ENCODE measurements at places on chromosomes 2 and 18.
A peak's percentile ranks its signal among the peaks of the same experiment; 100 is the strongest.

DNA sequence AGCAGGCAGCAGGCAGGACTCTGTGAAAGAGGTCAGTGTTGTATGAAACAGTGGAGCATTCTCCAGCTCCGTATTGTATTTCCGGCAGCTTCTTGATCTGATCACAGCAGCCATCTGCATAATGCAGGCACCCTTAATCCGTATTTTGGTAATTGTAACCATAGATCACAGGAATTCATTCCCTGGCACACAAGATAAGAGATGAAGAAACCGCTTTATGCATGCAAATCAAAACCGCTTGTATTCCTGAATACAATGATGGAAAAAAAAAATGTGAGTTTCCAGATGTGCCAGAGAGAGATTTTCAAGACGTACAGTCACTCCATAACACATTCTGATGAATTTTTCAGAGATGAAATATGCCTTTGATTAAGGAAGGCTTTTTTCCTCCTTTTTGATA, 221.3 kb downstream of the ACKR3 start:
- DNase-seq = no peak

DNA sequence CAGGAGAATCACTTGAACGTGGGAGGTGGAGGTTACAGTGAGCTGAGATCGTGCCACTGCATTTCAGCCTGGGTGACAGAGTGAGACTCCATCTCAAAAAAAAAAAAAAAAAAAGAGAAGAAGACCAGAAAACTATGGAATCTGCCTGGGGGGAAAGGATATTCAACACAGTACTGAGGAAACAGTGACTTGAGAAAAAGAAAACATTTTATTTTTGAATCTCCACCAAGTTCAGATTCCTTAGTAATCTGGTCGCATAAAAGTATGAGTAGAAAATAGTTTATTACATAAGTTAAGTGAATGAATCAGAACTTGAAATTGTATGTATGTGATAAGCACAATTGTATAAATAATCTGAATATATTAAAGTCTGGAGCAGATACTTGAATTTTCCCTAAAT, 13.0 kb upstream of the HAT1 start:
- DNase-seq = no peak

GRCh38 chr18:22558945-22559385, 141.2 kb upstream of the CTAGE1 start:
- DNase-seq = no peak

DNA sequence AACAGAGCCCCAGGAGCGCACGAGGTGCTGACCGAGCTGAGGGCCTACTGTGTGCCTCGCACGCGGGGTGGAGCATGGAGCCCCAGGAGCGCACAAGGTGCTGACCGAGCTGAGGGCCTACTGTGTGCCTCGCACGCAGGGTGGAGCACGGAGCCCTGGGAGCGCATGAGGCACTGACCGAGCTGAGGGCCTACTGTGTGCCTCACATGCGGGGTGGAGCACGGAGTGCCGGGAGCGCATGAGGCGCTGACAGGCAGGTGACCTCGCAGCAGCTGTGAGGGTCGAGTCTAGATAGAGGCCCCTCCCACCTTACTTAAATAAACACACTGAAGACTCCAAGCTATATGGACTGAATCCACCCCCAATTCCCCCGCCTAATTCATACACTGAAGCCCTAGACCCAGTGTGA, 60.3 kb downstream of the EIPR1 start:
- DNase-seq = no peak

GRCh38 chr18:23155537-23155936, 20.3 kb downstream of the CABLES1 start:
- no peak for DNase-seq

GRCh38 chr2:121333231-121333630, 48.2 kb upstream of the TFCP2L1 start:
- no peak for DNase-seq

- DNase-seq = no peak
These were observed 4.7 kb downstream of the WDR54 start for GRCh38 chr2:74426181-74426758.

GRCh38 chr2:15724235-15724634, 132.6 kb downstream of the DDX1 start:
- no peak for DNase-seq

GRCh38 chr2:10990561-10991111, 78.9 kb downstream of the KCNF1 start:
- DNase-seq = no peak

- DNase-seq = peak; percentile 19
These were observed 146.5 kb downstream of the ASB1 start for GRCh38 chr2:238573065-238573778.

DNA sequence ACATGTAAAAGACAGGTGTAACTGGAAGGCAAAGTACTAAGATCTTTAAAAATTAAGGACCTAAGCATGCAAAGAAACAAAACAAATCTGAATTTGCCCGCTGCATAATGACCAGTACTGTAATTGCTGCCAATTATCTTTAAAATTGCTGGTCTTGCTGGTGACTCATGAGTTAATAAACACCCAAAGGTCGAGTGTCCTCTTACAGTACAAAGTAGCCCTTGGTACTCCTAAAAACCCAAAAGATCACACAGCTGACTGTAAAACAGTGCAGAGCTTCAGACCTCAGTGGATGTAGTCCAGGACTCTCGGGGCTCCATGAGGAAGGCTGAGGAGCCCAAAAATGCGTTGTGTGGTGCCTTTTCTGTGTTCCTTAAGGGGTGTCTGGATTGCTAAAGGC, 308.7 kb downstream of the CNTNAP5 start:
- DNase-seq = no peak

DNA sequence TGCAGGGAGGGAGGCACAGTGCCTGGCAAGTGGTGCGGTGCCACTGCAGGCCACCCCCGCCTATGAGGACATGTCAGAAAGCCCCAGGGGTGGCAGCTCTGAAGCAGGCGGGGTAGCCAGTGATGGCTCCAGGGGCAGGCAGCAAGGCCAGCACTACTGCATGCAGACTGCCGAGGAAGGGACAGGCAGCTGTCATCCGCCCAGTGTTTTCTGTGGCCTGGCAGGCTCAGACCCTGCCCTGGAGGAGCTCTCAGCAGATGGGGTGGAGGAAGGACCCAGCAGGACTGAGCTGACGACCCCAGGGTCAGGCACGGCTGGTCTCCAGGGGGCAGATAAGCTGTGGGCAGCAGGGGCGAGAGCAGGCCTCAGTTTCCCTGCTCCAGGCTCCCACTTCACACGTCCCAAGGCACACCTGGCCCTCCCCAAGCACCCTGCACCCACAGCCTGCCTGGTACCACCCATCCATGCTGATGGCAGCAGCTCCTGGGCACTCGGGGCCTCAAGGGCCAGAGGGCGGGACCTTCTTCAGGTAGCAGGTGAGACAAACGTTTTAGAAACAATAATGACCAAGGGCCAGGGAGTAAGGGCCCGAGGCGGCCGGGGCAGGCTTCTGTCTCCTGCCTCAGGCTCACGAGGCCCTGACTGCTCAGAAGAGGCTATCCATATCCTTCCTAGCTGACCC, 48.5 kb downstream of the HS6ST1 start:
- DNase-seq = no peak

GRCh38 chr2:233056961-233057605, 3.1 kb upstream of the INPP5D start:
- no peak for DNase-seq

- no peak for DNase-seq
These were observed 745 bp upstream of the BZW1 start for GRCh38 chr2:200810998-200811332.

DNA sequence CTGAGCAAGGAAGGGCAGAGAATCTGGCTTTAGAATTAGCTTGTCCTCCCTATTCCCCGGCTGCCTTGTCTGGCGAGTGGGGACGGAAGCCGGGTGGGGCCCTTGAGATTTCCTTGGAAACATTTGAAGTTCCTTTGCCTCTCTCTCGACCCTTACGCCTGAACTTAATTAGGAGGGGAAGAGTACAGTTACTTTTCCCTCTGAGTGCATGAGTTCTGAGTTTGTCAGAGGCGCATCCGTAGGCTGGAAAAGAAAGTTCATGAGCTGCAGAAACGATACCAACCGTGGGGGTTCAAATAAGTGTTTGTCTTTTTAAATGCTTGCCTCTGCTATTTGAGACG, 468 bp downstream of the PIKFYVE start:
- DNase-seq = no peak

GRCh38 chr18:49734836-49735235, 78.5 kb downstream of the ACAA2 start:
- no peak for DNase-seq

DNA sequence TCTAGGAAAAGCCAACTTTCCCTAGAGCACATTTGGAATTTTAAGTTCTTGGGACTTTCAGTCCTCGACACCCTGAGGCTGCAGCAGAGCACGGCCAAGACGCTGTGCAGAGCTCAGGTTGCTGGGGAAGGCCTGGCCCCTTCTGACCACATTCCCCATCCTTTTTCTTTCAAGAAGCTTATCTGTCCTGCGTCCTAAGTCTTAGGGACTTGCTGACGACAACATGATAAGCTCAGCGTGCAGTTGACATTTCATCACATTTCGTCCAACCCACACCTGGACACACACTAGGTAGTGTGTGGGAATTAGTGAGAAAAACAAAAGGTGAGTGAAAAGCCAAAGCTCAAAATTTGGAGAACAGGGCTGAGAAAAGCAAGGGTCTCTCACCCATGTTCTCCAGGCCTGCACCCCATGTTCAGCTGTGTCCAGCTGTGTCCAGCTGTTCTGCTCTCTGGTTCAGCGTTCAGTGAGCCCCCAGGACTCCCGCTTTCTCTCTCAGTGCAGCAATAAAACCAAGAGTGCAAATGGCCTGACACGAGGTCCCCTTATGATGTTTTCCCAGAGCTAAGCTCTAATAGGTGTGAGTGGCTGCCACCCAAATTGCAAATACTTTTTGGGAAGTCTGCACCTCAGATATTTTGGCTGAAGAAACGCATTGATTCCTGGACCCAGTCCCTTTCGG, 101.9 kb downstream of the RGPD3 start:
- no peak for DNase-seq

GRCh38 chr2:154836632-154837031, 138.1 kb downstream of the KCNJ3 start:
- no peak for DNase-seq

DNA sequence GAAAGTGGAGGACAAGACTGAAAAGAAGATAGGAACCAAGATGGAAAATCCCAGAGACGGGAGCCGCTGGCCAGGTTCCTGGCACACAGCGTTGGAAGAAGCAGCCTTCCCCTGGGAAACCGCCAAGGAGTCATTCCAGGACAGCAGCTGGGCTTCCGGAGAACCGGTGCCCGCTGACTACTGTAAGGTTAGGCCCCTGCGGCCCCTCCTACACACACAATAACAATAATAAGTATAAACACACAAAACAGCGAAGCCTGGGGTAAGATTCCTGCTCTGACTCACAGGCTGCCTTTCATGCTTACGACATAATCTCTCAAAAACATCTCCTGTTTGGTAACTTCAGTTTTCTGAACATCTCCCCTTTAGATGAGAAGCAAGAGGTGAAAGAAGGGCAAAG, 28.1 kb upstream of the MYCN start:
- DNase-seq = no peak

DNA sequence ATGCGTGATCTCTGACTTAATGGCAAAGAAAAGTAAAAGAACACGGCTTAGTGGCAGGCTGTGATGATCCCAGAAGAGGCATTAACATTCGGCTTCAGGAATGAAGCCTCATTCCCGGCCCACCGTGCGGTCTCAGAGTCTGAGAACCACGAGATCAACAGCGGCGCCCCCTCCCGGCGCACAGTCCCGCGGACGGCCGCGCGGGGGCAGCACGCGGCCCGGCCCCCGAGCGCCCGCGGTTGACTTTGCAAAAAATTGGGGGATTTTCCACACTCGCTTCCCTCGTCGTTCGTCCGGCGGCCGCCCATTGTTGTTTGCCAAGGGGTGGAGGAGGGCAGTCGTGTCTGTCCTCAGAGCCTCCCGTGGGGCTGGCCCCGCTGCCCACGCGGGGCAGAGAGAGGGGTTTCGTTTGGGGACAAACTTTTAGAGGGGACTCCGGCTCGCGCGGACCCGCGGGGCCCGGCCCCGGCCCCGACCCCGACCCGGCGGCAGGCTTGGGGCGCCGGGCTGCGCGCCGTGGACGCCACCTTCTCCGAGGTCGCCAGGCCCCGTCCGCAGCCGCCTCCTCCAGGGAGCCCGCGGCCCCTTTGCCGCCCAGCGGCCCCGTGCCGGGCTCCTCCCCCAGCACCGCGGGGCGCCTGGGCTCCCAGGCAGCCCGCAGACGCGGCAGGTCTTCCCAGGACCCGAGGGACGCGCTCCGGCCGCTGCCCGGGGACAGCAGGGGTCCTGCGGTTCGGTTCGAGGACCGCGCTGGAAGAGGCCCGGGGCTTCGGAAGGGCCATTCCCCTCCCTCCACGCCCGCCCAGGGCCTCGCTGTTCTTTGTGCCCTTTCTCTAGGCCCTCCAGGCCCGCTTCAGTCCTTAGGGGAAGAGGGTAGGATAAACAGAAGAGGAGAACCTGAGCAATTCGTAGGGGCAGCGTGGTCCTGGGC, 3.4 kb upstream of the HS6ST1 start:
- DNase-seq = peak; percentile 76

DNA sequence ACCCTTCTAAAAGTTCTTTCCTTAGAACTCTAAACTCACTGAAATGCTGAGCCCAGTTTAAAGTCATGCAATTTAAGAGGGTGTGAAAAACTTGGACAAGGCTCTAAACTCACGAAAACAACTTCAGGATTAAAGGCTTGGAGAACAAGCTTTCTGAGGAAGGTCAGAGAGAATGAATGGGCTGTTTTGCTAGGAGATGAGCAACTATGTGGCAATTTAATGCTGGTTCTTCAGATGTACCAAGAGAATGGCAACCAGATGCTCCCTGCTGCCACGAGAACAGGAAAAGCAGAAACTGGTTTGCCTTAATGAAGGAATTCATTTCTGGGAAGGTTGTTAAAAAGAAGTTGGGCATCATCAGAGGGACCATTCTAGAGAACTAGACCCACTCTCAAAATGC, 77.8 kb upstream of the PMAIP1 start:
- DNase-seq = no peak

GRCh38 chr2:132896073-132896472, 226.1 kb upstream of the LYPD1 start:
- no peak for DNase-seq

DNA sequence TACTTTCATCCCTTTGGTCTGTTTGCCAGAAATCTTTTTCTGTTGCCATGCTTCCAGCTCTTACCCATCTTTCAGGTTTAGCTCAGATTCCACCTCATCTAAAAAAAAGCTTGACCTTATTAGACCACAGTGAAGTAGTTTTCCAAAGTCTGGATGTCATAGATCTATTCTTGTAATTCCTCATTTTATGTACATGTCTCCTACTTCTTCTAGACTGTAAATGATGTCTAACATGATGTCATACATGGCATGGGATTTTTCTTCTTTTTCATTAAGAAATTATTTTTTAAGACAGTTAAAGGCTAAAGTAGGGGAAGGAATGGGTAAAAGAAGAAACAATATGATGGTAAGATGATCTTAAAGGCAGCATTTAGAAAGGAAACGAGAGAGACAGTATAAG, 11.3 kb downstream of the GLS start:
- no peak for DNase-seq

- DNase-seq = no peak
These were observed 66.4 kb upstream of the EDAR start for GRCh38 chr2:109055435-109055834.
